ENCODE measurements at places on chromosomes 16 and 17.

DNA sequence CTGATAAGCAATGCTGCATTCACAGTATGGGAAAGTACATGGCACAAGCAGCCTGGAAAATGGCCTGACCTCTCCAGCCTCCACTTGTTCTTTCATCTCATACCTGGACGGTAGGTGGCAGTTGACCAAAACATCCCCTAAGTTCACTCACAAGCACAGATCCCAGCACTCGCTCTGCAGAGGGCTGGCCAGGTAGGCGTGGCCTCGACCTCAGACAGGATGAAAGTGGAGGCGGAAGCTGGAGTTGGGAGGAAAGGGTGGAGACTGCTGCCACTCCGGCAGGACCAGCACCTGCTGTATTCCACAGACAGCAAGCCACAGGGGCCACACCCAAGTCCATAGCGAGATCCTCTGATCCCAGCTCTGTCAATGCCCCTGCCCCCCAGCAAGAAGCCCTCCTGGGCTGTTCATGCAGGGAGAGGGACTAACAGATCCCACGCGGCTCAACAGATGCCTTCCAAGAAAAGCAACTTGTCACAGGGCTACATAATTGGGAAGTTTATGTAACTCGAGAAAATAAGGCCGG is 31.3 kb downstream of the ZCCHC14 start:
- peak; percentile 79 for DNase-seq

- no peak for DNase-seq
Observed at GRCh38 chr17:14330492-14330962, 29.6 kb downstream of the HS3ST3B1 start.

DNA sequence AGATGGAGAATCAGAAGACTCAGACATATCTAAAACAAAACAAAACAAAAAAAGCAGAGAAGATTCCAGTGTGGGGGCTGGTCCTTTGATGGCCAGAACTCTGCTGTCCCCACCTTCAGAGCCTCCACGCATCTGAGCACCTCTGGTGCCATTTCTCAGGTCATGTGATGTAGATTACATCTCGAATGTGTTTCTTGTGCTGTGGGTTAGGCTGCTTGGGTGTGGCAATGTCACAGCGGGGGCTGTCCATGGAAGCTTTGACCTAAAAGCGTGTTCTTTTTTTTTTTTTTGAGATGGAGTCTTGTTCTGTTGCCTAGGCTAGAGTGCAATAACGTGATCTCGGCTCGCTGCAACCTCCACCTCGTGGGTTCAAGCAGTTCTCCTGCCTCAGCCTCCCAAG is 51.2 kb downstream of the PLD6 start:
- DNase-seq, result no peak

- no peak for DNase-seq
Observed at GRCh38 chr17:64085650-64086005, 44.3 kb downstream of the ERN1 start.

All from NCI-H1436 (cell line).